ENCODE measurements at places on chromosomes 7 and 10.

- DNase-seq: no peak
Measured at GRCh38 chr10:113517165-113517900, 35.5 kb upstream of the HABP2 start.

- no peak for DNase-seq
Measured at GRCh38 chr10:48493083-48493871, 111.6 kb downstream of the ARHGAP22 start.

DNA sequence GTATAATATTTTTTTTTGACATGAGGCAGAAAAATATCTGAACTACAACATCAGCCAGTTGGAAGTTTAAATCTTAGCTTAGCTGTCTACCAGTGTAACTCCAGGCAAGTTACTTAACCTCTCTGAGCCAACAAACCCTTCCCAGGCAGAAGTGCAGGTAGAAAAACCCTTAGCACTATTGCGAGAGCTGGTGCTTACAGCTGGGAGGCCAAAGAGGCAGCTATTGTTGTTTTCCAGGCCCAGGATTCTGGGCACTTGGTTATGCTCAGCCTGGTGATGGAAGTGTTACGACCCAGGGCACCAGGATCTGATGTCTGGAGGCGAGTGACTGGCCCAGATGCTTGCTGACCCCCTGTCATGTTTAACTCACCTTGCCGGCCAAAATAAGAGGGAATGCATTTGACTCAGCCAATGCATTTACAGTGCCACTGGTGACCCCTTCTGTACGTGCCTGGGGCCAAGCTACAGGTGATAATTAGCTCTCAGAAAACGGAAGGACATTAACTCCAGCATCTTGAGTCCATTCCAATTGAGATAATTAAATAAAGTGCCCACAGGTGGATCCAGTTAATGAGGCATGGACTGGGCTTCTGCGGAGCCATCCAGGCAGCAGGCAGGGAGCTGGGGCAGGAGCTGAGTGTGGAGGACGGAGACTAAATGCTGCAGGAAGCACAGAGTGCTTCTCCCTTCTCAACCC lies 126.5 kb upstream of the HABP2 start:
- DNase-seq: no peak

- no peak for DNase-seq
Measured at GRCh38 chr7:159066816-159067575, 77.7 kb downstream of the VIPR2 start.

- no peak for DNase-seq
Measured at GRCh38 chr7:130672146-130672545, 3.6 kb upstream of the COPG2 start.

- no peak for DNase-seq
Measured at GRCh38 chr7:158802535-158803366, 26.6 kb downstream of the ESYT2 start.

GRCh38 chr7:39085590-39086049 lies 107.9 kb downstream of the POU6F2 start:
- no peak for DNase-seq

DNA sequence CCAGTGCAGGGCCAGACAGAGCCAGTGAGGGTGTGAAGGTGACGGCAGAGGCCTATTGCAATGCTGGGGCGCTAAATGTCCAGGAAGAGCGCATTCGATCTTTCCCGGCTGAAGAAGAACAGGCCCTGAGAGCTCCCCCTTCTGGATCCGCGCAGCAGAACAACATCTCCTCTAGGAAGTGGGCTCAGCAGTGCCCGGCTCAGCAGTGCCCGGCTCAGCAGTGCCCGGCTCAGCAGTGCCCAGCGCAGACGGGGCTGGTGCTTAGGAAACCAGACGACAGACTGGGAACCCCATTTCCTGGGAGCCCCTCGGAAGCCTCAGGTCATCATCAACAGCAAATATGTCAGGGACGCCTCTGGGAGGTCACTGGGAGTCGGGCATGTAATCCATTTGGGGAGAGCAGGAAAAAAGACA lies 4.7 kb upstream of the NOS3 start:
- DNase-seq: peak; percentile 73

DNA sequence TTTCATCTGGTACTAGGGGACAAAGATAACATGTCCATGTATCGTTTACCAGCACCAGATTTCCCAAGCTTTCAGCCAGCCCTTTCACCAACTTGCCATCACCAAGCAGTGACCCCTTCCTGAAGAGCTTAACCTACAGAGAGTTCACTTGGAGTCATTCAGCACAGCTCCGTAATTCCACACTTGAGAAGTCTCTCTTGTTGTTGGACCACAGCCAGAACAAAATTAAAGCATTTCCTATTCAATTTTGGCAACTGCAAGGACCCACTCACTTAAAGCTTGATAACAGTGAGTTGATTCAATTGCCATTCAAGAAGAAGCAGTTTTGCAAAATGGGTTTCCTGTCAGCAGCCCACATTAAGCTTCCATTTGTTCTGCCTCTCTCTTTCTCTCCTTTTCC lies 88.5 kb upstream of the LRRTM3 start:
- no peak for DNase-seq

- DNase-seq: no peak
Measured at GRCh38 chr7:139734395-139734794, 43.4 kb downstream of the HIPK2 start.

DNA sequence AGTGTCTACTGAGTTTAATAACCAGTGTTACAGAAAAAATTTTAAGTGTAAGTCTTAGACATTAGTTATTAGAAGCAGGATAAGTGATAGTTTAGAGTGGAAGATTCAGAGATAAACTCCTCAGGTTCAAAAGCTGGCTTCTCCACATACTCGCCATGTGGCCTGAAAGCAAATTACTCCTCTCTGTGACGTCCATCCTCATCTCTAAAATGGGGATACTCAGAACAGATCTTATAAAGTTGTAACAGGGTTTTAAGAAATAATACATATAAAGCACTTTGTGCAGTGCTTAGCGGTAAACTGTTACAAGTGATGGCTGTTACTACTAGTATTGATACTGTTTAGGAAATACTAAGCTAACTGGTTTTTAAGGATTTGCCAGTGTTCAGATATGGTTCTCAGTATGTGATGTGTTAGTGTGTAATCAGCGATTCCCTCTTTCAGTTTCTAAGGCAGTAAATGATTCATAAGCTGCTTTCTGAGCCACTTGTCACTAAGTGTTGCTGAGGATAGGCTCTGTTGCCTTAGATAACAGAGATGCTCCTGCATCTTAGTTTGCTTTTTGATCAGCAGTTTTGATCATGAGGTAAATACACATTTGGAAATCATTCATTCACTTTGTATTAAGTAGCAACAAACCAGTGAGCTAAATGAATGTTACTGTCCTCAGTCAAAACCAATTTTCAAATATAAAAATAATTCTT lies 58.7 kb downstream of the CYP51A1 start:
- no peak for DNase-seq

- DNase-seq: no peak
Measured at GRCh38 chr7:101717628-101718357, 88.7 kb upstream of the MYL10 start.

DNA sequence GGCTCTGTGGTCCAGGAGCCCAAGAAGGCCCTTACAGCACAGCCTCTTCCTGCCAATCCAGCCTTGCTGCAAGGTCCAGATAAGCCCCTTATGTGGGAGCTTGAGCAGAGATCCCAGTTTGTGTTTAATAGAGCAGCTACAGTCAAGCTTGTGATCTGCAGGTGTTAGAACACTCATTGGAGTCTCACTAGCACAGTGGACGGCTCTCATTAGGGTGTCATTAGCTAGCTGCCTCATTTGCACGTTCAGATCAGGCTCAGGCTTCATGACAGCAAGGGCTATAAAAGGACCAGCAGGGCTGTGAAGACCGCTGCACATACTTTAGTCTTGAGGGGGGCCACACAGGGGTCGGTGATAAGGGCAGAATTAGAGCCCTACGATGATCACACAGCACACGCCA lies 443.2 kb downstream of the RPS24 start:
- no peak for DNase-seq

- DNase-seq: no peak
Measured at GRCh38 chr10:125788156-125789034, 12.8 kb upstream of the MMP21 start.

- no peak for DNase-seq
Measured at GRCh38 chr7:109836016-109836415, 1254.9 kb upstream of the LRRN3 start.

DNA sequence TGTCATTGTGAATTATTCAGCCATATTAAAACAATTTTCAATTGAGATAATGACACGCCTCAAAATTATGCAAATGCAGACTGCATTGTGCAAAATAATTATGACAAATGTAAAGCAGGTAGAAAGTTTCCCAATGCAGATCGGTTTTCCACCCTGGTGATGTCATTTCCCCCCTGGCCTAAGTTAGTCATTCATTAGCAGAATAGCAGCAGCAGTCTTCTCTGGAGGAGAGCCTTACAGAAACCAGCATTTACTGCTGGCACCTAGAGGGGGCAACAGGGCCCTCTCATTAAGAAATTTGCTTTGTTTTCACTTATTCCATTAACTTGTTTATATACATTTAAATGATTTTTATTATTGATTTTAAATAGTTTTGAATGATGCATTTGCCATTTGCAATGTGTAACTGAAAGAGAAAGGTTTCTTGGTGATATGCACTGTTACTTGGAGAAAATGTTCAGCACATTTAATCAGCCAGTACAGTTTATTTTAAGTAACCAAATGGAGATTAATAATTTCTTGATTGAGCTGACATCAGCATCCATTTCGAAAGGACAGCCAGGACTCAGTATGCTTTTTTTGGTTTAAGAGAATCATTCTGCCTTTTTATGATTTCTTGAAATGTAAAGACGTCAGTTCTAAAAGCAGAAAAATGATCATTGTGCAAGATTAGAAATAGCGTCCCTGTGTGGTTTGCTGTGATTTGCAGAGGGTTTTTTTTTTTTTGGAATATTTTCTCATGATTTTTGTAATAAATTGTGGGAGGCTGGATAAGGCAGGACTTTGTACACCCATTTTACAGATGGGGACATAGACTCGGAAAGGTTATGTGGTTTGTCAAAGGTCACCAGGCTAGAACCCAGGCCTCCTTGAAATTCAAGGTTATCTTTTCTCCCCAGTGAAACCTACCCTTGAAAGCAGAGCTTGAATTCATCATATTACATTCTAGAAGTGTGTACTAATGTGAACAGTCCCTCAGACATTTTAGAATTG lies 3.5 kb downstream of the ARID5B start:
- DNase-seq: peak; percentile 77

DNA sequence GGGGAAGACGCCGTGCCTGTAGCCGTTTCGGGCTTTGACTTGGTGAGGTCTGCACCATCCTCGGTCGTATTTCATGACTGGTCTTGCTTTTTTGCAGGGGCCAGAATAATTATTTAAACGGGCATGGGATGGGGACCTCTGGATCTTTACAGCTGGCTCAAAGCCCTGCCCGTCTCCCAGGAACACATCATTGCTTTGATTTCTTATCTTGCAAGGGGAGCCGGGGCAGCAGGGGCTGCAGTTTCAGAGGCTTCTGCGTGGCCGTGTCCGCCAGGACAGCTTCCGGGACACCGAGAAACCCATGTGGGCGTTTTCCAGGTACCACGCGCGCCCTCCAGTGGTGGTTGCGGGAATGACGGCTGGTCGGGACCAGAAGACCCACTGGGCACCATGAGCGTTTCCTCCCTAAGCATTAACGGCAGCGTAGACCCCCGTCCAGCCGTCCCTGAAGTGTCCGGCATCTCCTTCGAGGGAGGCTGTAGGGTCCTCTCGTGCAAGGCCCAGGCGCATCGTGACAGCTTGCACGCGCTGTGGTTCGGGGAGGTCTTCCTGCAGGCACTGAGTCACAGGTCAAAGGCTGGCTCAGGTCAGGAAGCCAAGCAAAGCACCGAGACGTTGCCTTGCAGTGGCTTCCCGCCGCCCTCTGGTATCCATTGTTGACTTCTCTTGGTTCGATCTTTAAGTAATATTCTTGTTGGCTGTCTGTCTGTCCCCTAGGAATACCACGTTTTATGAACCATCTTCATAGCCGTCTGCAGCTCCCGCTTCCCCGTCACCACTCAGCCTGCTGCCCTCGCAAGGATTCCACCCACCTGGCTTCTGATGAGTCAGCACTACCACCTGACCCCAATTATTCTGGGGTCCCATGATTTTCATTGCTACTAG lies 16.2 kb upstream of the ZFAND2A start:
- DNase-seq: peak; percentile 91

DNA sequence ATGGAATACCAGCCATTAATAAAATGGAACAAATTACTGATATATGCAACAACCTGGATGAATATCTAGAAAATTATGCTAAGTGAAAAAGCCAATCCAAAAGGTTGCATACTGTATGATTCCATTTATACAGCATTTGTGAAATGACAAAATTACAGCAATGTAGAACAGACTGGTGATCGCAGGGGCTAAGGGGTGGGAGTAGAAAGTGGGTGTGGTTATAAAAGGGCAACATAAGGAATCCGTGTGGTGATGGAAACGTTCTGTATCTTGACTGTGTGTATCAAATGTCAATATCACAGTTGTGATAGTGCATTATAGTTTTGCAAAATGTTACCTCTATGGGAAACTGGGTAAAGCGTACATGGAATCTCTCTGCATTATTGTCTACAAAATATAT lies 15.0 kb downstream of the CEP41 start:
- DNase-seq: no peak

- DNase-seq: no peak
Measured at GRCh38 chr10:15797346-15797745, 63.0 kb downstream of the MINDY3 start.

DNA sequence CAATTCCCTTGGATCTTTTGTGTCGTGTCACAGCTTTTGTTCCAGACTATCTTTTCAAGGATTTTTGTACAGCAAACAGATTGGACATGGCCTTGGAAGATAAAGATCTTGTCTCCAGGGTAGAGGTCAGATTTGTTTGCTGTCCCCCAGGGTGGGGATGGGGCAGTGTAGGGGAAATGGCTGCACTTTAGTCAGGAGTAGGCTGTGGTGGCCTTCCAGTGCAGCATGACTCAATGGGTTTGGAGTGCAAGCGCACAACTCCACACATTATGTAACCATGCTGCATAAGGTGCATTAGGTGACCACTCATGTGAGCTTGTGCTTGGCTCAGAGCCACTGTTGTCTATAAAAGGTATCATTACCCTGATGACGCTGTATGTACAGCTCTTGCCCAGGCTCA lies 23.9 kb upstream of the ADAMTS14 start:
- DNase-seq: no peak

- no peak for DNase-seq
Measured at GRCh38 chr7:45173596-45174327, 16.2 kb downstream of the RAMP3 start.

GRCh38 chr10:22564060-22564459 lies 150.3 kb downstream of the PIP4K2A start:
- DNase-seq: no peak

GRCh38 chr10:14362104-14362503 lies 31.4 kb upstream of the FRMD4A start:
- DNase-seq: no peak

- DNase-seq: no peak
Measured at GRCh38 chr7:28787106-28787505, 171.0 kb downstream of the TRIL start.

GRCh38 chr10:110387983-110388686 lies 83.4 kb upstream of the SMNDC1 start:
- DNase-seq: peak; percentile 65

- DNase-seq: no peak
Measured at GRCh38 chr10:97943294-97943693, 87.1 kb downstream of the CRTAC1 start.

All from activated CD4-positive, alpha-beta memory T cell treated with anti-CD3 and anti-CD28 coated beads for 36 hours (primary cell).